Astrocyte (in vitro differentiated cells and primary cell): ENCODE measurements at places on chromosomes 3 and 15.

DNA sequence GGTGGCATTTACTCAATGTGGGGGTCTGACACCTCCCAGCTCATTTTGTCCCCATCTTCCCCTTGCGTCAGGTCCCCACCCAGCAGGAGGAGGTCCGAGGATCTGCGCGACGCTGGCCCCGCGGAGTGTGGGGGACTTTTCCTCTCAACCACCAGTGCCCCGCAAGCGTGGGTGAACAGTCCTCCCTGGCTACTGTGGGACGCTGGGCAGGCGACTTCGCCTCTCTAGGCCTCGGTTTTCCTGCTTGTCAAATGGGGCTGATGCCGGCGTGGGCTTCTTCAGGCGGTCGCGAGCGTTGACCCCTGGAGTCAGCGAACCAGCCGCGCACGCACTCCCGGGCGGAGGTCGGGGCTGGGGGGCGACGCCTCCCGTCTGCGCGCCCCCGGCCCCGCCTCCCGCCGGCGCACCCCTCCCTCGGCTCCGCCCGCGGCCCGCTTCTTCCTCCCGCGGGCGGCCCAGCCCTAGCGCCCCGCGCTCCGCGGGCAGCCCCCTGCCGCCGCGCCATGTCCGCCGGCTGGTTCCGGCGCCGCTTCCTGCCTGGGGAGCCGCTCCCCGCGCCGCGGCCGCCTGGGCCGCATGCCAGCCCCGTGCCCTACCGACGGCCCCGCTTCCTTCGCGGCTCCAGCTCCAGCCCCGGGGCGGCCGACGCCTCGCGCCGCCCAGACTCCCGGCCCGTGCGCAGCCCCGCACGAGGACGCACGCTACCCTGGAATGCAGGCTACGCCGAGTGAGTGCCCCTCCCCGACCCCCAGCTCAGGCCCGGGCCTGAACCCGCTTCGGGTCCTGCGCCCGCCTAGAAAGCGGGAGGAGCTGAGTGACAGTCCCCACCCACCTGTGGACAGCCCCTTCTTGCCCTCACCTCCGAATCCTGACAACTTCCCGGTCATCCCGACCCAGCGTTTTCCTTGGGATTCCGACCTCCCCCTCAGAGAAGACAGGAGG is at the start of gene PPM1M:
PPM1M (plus strand) TSS at position 438 of the 942 bp plus-strand sequence; CDS start at position 504, 66 bp downstream.
- no peak for DNase-seq

DNA sequence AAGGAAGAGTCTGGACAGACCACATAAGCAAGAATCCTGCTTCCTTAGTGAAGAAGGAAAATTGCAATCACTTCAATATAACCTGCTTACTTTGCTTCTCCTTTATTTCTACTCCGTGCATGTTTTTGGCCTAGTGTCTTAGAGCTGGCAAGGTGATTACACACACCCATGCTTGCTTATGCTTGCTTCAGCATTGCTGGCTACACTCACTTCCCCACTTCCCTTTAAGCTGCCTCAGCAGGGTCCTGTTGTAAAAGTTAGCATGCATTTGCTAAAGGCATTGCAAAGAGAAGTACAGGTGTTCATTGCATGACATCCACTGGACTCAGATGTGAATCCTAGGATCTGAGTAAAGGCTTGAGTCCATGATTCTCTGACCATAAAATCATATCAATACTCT is 47.5 kb upstream of the STT3B start:
- DNase-seq, result no peak

DNA sequence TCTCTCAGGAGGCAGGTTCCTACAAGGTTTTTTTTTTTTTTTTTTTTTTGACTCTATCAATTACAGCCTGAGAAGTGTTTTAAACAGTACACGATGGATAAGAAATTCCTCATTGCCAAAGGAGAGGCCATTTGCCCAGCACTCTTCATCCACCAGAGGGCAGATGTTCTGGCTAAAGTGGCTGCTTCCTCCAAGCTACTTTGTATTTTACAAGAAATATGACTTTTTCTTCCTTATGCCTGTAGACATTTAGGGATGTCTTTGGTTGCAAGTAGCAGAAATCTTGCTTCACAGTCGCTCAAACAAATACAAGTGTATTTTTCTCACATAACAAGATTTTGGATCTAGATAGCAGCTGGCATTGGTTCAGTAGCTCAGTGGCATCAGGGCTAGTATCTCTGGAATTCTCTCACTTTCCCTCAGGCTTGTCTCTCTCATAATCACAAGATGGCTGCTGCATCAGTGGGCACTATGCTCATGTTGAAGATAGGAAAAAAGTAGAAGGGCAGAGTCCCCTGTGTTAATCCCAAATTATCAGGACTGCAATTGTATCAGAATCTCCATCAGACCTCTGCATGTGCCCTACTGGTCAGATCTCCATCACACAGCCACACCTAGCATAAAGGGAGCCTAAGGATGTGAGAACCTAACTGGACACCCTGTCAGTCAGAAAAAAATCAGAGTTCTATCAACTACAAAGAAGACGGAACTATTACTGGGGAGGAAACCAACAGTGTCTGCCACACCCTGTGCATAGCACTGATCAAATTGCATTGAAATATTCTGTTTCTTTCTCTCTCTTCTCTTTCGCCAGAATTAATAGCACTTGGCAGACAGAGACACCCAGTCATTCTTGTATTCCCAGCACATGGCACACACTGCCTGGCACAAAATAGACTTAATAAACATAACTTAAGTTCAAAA is 138.9 kb upstream of the COL8A1 start:
- DNase-seq, result peak; percentile 34

- no peak for DNase-seq
These were observed 336.2 kb upstream of the TPM1 start for GRCh38 chr15:62706317-62706716.

DNA sequence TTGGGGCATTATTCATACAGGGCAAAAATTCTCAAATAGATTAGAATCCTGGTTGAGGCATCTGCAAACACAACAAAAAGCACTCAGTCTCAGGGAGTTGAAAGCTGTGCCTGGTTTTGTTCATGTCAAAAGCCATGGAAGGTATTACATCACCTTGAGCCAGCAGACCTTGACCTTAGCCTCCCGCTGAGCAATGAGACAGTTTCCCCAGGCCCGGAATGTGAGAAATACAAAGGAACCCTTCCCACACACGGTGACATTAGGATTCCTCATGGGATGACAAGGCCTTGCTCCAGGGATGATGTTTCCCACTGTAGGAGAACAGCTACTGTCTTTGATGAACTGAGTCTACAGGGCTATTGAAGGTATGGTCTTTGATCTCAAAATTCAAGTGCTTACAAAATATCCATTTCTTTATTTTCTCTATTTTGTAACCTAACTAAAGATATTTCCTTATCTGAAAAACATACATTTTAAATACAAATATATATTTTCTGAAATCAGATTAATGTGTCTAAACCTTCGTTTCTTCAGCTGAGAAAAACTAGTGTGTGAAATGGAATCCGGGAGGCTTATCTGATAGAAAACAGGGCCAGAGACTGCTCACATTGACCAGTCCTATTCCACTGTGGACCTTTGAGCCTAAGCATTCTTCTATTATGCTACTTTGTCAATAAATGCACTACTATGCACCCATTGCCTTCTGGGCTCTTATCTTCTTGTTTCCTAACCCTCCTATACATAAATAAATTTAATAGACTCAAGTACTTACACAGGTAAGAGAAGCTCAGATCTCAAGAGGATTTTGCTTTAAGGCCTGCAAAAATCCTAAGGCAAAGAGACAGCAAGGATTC is 298.2 kb downstream of the KBTBD8 start:
- no peak for DNase-seq

DNA sequence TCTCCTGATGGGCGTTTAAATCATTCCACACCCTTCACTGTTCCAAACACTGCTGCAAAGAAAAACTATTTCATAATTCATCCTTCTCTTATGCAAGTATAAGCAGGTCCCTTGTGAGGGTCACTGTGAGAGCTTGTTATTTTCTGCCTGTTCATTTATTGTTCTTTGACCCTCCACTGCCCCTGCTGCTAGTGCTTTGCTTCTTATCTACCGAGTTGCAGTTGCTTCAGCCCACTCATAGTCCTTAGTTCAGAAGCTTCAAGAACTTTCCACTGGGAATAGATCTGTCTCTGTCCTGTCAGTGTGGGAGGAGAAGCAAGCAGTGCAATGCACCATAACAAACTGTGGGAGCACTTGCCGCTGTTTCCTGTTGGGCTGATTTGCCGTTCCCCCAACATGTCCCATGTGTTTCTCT is 39.8 kb downstream of the RIOX2 start:
- no peak for DNase-seq
